RKO (cell line): ENCODE measurements at places on chromosomes 4 and X.

GRCh38 chrX:50483283-50483682 is 12.7 kb upstream of the DGKK start:
- DNase-seq = no peak

DNA sequence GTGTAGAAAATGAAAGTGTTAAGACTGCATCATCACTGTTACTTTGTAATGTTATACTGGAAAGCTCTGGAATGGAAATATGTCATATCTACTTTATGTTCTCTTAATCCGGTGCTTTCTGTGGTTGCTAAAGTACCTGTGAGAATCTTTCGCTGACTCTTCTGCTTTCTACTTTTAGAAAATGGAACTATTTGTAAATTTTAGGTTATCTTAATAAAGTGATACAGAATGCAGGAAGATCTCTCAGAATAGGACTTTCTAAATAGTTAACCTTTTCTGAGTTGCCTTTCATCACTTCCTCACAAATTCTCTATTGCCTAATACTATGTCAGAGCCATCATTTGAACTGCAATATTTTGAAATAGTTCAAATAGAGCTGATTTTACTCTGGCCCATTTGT is 69.3 kb downstream of the BMP2K start:
- DNase-seq = no peak

DNA sequence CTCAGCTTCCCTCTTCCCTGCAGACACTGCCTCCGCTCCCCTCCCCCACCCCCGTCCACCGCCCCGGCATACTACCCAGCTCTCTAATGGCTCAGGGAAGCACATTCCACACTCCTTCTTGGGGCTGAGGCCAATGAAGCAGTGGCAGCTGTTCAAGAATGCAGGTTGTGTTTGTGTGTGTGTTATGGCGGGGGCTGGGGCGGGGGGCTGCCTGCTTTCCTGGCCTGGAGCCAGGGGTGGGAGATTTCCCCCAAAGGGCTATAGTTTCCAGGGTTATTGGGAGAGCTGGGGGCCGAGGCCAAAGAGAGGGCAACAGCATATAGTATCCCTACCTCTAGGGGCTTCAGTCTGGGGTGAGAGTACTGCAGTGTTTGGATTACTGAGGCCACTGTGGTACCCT is 149.4 kb downstream of the EFNB1 start:
- DNase-seq = no peak

- DNase-seq = no peak
These were observed 39.3 kb downstream of the TASL start for GRCh38 chrX:30538271-30538670.

- DNase-seq = no peak
These were observed 279.2 kb upstream of the FGF16 start for GRCh38 chrX:77167993-77168392.

GRCh38 chr4:70556856-70557255 is 35.2 kb upstream of the AMBN start:
- peak; percentile 3 for DNase-seq

GRCh38 chrX:136497556-136498052 is at the start of gene HTATSF1:
Gene HTATSF1 (plus strand): TSS chrX:136497592. CDS start chrX:136497685, 93 bp downstream.
- DNase-seq = no peak

DNA sequence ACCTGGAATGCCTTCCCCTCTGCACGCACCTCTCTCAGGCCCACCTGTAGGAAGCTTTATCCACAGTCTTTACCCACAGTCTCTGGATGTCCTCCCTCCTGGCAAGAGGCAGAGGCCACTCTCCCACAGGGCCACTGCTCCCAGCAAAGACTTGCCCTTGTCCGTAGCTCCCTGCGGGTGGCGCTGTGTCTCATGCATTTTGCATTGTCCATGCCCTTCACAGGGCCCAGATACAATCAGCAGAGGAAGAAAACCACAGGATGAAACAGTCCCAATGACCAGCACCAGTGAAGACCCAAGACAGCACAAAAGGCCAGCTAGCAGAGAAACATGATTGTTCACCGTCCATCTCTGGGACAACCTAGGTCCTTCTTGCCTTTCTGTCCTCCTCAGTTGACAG is 2.1 kb upstream of the NSG1 start:
- no peak for DNase-seq

DNA sequence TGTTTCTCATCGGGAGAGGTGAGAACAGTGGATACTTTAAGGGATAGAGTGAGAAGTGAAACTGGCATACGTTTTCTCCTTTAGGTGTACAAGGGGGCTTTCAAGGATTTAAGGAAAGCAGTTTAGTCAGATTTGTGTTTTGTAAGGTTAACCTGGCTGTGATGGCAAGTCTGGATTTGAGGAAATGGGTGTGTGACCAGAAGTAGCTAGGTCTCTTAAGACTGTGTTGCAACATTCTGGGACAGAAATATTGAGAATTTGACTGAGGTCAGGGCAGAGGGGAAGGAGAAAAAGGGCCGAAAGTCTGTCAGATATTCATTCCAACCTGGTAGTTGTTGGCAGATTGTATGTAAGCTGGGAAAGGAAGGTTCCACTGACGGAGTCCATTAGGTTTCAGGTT is 10.4 kb upstream of the GABRE start:
- DNase-seq = no peak

GRCh38 chr4:140691369-140691768 is 64.8 kb downstream of the TBC1D9 start:
- DNase-seq = no peak

- DNase-seq = no peak
These were observed 144.8 kb upstream of the GALNTL6 start for GRCh38 chr4:171668403-171668802.

DNA sequence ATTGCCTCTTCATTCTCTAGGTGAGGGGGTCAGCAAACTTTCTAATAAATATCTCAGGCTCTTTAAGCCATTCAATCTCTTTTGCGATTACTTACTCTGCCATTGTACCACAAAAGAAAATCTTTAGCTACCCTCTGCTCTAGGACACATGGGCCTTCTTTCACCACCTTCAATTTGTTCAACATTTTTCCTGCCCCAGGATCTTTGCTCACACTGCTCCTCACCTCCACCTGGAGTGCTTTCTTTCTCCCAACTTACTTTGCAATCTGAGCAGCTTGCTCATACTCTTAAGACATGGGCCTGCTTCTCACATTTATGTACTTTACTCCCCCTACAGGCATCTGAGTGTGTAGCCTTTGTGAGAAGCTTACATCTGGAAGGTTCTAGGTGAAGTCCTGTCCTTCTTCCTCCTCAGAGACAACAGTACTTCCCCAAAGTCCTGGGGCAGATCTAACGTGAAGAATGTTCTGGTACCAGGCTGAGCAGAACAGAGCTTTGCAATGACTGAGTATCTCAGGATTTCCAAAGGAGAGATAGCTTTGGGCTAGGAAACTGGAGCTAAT is 55.0 kb upstream of the PRDM5 start:
- peak; percentile 75 for DNase-seq

DNA sequence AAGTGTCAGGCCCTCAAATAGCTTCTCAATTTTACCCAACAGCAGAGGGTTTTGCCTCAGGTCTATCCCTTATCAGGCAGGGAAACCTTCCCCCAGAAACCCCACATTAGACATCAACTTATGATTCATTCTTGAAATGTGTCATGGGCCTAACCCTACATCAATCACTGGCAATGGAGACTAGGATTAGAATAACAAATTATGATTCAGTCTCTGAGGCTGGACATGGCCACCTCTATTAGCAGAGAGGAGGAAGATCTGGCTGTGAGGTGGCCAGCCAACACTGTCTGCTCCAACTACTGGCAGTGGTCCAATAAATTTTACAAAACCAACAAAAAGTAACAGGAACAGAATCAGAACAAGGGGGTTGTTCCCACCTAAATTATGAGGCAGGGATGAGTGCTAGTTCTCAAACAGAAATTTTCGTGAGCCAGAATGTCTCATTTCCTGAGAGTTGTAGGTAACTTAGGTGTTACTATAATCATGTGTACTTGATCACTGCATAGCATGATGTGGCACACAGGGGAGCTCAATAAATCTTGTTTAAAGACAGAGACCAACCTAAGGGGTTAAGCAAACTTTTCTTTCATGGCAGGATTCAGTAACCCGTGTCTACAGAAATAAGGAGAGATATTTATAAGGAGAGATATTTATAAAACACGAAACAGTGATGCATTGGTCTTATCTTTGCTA is 126.8 kb downstream of the NFKB1 start:
- DNase-seq = peak; percentile 92

GRCh38 chr4:16443504-16444088 is 217.3 kb upstream of the TAPT1 start:
- DNase-seq = peak; percentile 70

- DNase-seq = no peak
These were observed 109.4 kb upstream of the GPRIN3 start for GRCh38 chr4:89416960-89417359.

DNA sequence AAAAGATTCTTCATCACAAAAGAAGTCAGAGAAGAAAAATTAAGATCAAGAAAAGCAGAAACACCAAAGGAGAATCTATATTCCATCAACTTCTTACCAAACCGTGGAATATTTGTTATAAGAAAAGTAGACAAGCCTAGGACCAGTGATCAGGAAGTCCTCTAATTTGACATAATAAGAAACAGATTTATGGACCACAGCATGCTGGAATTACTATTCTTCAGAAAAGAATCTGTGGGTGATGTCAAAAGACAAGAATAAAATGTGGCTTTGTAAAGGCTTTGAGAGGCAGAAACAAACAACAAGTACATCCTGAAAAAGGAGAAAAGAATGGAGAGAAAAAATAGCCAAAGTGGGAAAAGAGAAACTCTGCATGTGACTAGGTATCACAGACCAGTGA is 123.3 kb downstream of the SLC10A7 start:
- DNase-seq = no peak
